Left renal pelvis (tissue), 4 donors: ENCODE measurements at places on chromosomes 11 and 22. TPM values are rescaled to one million over a fixed set of nuclear protein-coding genes. Genes with fewer than 3 reads are reported as not detected.

The OR51S1 gene
- not detected for polyA plus RNA-seq

The FERMT3 gene
- 7.2 TPM for polyA plus RNA-seq

The SCGB2A2 gene
- not detected for polyA plus RNA-seq

The PGA5 gene
- polyA plus RNA-seq = 0.21 TPM

The FGF3 gene
- polyA plus RNA-seq = not detected

The PKDREJ gene
- 0.52 TPM for polyA plus RNA-seq

The MFNG gene
- 4.6 TPM for polyA plus RNA-seq

The CYB5R2 gene
- 27.6 TPM for polyA plus RNA-seq

The KDM4E gene
- polyA plus RNA-seq = 0.34 TPM

The SLC7A4 gene
- polyA plus RNA-seq = 1.2 TPM

The TMEM86A gene
- polyA plus RNA-seq = 7.0 TPM

The SCGB1C1 gene
- polyA plus RNA-seq = not detected

The DBX1 gene
- not detected for polyA plus RNA-seq

The AQP11 gene
- polyA plus RNA-seq = 2.6 TPM

The UBQLNL gene
- polyA plus RNA-seq = 0.50 TPM

The C22orf23 gene
- polyA plus RNA-seq = 7.0 TPM

The NLRP14 gene
- 0.15 TPM for polyA plus RNA-seq

- DNase-seq = no peak
These were observed 11.0 kb downstream of the CARS1 start for GRCh38 chr11:3046190-3046589.

- DNase-seq = no peak
These were observed 6.0 kb upstream of the AHNAK start for GRCh38 chr11:62552485-62553079.

- no peak for DNase-seq
These were observed 290.2 kb downstream of the ETS1 start for GRCh38 chr11:128297091-128297651.

- no peak for DNase-seq
These were observed 33.5 kb upstream of the CSNK1E start for GRCh38 chr22:38350444-38351359.

GRCh38 chr11:96337541-96338431, 5.2 kb downstream of the MAML2 start:
- DNase-seq = no peak

DNA sequence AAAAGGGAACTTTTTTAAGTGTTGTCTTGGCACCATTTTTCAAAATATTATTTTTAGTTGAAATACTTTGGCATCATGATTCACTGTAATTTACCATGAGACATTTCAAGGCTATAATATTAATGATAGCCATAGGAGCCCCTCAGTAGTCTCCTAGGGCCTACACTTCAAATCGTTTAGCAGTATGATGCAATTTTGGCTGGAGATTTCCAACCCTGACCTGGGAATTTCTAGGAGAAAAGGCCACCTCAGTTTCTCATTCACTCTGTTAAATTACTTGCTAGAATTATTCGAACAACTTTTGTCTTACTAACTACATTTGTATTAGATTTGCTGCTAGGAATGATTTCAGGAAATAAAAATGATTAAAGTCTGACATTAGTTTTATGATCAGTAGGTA, 1610.9 kb upstream of the RAG2 start:
- DNase-seq = no peak

GRCh38 chr22:42895541-42895981, 38.5 kb upstream of the ARFGAP3 start:
- DNase-seq = no peak

DNA sequence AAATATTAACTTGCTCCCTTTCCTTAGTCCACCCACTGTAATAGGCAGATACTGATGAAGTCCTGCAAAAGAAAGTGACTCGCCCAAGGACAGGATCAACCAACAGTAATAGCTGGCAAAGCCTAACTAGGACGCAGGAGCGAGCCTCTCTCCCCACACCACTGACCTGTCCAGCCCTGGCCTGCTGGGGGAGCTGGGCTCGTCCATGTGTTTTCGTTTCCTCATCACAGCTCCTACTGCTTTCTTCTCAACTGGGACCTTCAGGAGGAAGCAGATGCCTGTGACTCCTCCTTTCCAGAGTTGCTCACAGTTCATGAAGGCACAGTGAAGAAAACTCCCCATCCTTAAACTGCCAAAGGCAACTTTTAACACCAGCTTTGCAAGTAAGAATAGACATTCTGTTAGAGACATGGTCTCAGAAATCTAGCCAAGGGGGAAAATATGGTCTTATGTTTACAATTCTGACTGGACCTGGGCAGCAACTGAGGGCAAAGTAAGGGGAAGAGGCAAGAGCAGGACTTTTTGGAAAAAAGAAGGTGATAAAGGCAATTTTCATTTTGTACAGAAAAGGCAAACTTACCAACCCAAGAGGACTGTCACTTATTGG, 11.6 kb upstream of the GPHA2 start:
- DNase-seq = no peak

GRCh38 chr11:95148406-95148805, 58.8 kb downstream of the ENDOD1 start:
- no peak for DNase-seq

- no peak for DNase-seq
These were observed 33.7 kb upstream of the CD5 start for GRCh38 chr11:61068581-61068980.

- DNase-seq = no peak
These were observed 34.8 kb downstream of the PDGFD start for GRCh38 chr11:104129145-104129544.

DNA sequence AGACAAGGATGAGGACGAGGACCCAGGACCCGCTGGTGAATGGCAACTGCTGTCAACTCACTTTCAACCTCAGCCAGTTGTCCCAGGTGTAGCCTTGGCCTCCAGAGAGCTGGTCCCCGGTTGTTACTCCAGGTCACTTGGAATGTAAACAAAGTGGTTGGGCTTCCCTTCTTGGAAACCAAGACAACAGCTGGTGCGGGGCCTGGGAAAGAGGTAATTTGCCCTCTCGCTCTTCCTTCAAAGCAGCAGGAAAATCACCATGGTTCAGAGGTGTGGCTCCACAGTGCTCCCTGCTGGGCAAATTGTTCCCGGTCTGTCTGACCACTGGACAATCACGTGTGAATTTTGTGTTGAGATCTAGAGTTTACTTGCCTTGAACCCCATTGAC, 15.0 kb downstream of the SLC1A2 start:
- DNase-seq = no peak

DNA sequence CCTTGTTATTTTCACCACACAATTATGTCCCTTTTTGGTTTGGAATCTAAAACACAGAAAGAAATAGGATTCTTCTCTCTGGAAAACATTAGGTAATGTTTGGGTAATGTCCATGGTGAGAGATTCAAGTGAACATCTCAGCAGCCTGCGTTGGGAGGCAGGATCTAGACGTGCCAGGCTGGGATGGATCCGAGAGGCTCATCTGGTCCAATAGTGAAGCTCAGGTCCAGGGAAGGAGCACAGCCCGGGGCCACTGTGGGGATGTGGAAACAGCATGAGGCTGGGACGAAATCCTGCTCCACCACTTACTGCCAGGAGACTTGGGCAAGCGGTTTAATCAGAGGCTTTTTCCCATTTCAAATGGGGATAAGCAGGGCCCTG, 109.9 kb downstream of the CSNK2A3 start:
- DNase-seq = no peak

DNA sequence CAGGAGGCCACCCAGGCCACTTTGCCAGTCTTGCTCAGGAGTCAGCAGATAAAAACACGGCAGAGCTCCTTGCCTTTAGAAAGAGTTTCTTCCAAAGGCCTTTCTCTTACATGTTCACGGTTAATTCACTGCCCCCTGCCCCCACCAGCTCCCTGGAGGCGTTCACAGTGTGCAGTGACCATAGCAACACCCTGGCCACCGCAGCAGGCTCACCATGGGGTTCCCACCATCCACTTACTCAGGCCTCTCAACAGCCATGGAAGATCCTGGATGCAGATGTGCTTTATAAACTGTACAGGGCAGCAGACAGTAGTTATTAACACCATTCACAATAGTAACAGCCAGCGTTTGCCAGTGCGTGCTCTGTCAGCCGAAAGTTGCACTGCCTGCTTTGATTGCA, 10.6 kb upstream of the MYO7A start:
- no peak for DNase-seq

DNA sequence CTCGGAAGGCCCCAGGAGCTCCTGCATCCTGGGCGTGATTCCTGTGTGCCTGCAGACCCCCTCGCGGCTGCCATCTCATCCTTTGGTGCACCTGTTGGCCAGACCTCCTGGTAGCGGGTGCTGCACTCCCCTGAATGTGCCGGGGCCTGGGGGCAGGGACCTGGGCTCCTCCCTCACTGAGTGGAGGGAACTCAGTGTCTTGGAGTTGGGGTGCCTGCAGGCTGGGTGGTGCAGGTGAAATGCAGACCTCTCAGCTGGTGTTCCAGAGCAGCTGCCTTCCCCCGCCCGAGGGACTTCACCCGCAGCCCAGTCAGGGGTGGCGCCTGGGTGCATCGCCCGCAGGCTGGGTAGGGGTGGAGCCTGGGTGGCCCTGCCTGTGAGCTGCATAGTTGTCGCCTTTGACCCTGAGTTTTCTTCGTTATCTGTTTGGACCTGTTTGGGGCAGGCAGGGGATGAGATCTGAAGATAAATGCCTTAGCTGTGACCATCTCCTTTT, 31.4 kb downstream of the LRP5 start:
- no peak for DNase-seq

GRCh38 chr11:14073849-14074476, 111.4 kb downstream of the SPON1 start:
- DNase-seq = no peak

GRCh38 chr11:120254788-120255518, 15.0 kb downstream of the POU2F3 start:
- peak; percentile 33 for DNase-seq

DNA sequence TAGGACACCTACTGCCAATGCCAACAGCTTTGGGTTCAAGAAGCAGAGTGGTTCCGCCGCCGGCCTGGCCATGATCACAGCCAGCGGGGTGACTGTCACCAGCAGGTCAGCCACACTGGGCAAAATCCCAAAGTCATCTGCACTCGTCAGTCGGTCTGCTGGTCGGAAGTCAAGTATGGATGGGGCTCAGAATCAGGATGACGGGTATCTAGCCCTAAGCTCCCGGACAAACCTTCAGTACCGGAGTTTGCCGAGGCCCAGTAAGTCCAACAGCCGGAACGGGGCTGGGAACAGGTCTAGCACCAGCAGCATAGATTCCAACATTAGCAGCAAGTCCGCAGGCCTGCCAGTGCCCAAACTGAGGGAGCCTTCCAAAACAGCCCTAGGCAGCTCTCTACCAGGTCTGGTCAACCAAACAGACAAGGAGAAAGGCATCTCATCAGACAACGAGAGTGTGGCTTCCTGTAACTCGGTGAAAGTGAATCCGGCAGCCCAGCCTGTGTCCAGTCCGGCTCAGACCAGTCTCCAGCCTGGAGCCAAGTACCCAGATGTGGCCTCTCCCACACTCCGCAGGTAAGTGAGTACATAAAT, 115.1 kb downstream of the DBX1 start:
- DNase-seq = no peak

DNA sequence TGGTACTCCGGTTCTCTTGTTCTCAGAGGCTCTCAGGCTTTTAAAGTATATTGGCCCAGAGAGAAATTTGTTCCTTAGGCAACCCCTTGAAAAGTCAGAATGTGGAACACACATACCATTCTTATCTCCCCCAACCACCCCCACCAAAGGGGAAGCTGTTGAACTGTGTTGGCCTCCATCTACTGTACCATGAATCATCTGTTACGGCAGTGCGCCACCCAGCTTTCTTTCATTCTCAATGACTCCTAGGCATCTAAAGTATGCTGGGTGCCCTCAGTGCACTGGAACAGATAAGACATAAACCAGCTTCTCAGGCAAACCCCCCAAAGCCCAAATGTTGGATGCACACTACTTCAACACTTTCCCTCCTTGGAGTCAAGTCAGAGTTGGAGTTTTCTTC, 696.2 kb upstream of the TENM4 start:
- DNase-seq = no peak

DNA sequence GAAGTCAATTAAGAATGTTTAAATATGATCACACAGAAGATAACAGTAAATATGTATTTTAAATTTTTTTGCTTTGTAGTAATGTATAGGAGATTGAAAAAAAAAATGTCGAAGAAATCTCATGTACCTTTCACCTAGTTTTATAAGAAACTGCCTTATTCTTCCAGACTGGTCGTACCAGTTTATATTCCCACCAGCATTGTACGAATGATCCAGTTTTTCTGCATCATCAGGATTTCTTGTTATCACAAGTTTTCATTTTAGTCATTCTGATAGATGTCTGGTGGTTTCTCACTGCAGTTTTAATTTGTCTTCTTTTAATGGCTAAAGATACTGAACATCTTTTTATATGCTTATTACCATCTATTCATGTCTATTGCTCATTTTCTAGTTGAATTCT, 101.8 kb upstream of the CTSC start:
- no peak for DNase-seq

GRCh38 chr11:67352546-67353316, 615 bp downstream of the POLD4 start:
- DNase-seq = no peak

DNA sequence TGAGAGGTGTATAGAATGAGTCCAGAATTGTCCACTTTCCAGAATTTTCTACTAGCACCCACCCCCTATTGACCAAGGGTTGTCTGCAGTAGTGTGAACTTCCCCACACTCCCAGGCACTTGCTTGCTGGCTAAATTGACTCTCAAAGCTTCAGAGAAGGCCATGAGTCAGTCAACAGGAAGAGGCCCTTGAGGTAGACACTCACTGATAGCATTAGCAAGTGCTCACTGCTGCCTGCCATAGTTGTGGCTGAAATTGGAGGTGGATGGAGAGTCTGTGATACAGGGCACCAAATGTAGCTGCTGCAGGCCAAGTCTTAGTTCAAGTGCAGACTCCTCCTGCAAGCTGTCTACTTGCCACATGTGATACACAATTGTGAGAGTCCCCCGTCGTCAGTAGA, 156.8 kb downstream of the SPON1 start:
- DNase-seq = no peak

DNA sequence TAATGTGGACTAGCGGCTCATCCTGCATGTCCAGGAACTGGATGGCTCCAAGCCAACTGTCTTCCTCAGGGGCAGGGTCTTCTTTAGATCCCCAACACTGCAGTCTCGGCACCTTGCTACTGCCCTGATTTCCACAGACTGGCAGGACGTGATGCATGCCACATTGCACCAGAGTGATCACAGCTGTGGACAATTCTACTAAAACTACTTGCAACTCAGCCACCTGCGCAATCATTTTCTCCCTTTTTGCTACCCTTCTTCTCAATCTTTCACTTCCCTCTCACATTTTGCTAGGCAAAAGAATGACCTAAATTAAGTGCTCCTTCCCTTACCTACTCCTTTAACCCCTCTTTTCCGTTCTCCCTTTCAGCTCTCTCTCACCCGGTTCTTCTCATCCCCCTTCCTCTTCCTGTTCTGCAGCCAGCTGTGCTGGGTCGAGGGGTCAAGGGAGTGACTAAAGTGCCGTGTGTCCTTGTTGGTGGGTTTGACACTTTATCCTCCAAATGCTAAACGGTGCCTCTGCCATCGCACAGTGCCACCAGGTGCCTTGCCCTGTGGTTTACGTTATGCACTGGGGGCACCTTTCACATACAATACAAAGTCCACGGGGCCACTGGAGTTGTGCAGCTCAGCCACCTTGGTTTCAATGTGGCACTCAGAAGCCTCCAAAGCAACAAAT, 11.5 kb upstream of the PEX26 start:
- DNase-seq = no peak

GRCh38 chr11:111846636-111847035, 24.7 kb downstream of the ALG9 start:
- no peak for DNase-seq

- no peak for DNase-seq
These were observed 74.7 kb downstream of the CHST1 start for GRCh38 chr11:45590743-45591142.

- no peak for DNase-seq
These were observed 41.5 kb downstream of the BTBD10 start for GRCh38 chr11:13421561-13421960.
